GM12892 (cell line): ENCODE measurements at places on chromosomes 5 and 9.

DNA sequence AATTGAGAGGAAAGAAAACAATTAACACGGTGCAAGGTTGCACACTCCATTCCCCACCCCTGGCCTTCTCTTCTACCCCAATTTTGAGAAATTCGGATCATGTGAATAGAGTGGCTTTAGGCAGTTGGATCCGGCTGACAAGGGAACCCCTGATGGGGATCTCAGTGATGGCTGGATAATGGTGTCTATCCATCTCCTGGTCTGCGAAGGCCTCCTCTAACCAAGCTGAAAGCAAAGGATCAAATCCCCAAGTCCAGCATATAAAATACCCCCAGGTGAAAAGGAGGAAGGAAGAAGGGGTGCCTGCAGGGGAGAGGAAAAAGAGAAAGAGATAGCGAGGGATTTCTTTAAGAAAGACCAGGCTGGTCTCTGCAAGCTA is 16.0 kb downstream of the NR2F1 start:
- no peak for DNase-seq

DNA sequence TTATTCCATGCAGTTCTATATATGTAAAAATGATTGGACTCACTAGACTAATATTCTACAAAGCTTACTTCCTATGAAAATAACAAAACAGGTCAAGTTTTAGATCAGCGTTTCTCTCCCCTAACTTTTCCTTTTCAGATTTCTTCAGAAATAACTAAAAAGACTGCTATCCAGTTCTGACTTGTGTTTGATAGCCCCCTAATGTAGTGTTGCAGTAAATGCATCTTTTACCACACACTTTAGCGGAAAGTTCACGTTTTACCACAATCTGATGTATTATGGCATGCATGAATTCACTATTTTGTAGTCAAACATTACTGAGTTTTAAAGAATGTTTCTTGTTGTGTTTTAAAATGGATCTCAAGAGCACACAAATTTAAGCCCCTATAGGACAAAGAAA is 292.7 kb downstream of the RAB3C start:
- no peak for DNase-seq

DNA sequence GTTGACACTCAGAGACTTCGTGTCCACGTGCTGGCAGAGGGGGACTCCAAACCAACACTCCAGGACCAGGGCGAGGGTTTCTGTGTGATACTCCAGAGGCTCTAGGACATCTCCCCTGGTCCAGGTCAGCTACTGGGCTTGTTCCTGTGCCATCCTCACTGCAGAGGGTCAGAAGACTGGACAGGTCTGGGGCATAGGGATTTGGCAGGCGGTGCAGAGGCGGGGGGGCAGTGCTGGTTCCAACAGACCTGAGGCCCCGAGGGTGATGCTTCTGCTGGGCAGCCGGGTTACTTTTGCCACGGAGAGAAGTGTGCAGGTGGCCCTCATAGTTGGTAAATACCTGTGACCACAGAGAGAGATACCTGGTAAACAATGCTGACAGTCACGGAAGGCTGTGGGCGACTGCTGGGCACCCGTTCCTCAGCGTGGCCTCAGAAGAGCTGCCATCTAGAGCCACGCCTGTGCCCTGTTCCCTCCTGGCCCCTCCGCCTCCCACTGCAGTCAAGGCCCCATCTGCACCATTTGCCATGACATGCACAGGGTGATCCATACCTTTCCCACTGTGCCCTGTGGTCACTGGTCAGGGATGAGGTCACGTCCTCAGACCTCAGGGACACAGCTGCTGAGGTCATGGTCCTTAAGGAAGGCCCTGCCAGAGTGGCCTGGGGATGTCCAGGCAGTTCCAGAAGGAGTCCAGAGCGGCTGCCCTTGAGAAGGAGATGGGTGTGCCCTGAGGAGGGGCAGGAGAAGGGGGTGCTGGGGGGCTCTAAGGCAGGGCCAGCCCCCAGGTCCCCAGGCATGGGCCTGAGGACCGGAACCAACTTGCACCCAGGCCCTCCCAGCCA is 30.0 kb downstream of the TRIP13 start:
- no peak for DNase-seq

DNA sequence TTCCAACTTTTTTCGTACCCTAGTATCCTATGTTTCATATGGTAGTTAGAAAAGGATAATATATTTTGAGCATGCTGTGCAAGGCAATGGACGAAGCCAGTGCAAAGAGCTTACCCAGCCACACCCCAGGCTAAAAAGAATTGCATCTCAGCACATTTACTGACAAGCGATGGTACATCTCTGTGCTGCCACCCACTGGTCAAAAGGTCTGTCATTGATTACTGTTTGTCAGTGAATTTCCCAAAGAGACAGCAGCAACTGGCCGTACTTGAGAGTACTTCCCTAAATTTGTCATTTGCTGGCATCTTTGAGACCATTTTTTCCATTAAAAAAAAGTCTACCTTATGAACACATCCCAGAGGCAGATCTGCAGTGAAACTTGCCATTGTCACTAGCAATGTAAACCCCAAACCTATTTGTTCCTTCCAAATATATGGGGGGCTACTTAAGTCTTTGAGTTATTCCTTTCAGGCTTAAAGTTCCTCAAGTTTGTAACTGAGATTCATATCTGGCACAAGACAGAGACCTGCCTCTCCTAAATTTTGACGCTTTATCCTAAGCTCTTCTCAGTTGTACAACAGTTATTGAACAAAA is 184.3 kb downstream of the CTNND2 start:
- no peak for DNase-seq

DNA sequence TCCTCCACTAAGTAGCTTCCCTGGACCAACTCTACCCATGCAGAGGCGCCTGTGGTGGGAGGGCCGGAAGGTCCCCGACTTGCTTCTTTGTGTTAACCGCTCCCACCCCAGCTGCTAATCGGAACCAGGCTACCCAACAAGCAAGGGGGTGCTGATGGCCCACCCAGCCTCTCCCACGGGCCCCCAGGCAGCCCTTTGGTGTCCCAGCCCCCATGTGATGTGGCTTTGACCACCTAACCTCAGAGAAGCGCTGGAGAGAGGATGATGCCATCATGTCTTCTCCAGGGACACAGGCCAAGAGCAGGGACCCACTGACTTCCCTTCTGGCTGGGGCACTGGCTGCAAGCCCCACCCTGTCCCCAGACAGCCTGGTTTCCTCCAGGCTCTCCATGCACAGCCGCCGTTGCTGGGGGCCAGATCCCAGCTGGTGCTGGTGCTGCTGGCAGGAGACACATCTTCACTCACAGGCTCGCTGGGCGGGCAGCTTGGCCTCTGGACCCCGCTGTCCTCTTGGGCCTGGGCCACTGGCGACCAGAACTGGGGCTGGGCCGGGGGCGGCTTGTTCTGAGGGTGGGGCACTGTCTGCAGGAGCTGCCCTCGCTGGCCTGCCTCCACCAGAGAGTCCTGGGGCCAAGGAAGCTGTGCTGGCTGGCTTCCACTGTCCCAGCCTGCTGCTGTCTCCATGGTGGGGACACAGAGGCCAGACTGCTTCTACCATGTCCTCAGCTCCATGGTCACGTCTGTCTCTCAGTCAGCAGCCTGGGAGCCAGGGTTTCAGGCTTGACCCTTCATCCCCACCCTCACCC is 27.8 kb downstream of the LAMC3 start:
- no peak for DNase-seq

DNA sequence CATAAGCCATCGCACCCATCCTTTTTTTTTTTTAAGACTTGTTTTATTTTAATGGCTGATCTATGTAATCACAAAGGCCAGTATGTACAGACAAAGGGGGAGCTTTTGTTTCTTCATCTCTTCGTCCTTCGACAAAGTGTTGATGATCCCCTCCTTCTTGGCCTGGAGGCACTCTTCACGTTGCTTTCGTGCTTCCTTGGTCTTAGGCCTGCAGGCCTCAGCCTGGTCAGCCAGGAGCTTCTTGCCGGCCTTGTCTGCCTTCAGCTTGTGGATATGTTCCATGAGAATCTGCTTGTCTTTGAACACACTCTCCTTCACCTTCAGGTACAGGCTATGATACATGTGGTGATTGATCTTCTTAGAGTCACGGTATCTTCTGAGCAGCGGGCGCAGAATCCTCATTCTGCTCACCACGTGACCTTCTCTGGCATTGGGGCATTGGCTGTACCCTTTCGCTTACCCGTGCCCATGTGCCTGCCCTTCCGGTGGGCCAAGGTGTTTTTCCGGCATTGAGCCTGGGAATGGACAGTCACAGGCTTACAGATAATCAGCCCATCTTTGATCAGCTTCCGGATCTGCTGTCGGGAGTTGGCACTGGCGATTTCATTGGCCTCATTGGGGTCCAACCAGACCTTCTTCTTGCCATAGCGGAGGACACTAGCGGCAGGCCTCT is 36.0 kb downstream of the TLX3 start:
- DNase-seq, result no peak

DNA sequence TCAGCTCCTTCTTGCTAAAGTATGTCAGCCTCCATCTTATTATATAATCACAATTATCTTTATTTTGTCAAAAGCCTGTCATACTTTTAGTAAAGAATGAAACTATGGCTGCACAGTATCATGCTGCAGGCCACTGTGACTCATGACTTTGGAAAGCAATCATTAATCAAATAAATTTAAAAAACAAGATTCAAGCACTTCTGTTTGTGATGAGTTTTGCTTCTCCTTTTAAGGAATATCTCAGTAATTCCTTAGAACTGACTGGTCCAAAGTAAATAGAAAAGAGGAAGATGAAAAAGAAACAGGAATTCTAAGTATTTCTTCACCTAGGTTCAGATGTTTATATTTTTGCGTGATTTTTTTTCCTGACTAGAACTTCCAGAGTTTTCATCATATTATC is 83.1 kb downstream of the EDIL3 start:
- DNase-seq, result no peak

- no peak for DNase-seq
These were observed 136.4 kb downstream of the ICE1 start for GRCh38 chr5:5558638-5559527.
